NCI-H2107 (cell line): ENCODE measurements at places on chromosomes 5 and 9.

DNA sequence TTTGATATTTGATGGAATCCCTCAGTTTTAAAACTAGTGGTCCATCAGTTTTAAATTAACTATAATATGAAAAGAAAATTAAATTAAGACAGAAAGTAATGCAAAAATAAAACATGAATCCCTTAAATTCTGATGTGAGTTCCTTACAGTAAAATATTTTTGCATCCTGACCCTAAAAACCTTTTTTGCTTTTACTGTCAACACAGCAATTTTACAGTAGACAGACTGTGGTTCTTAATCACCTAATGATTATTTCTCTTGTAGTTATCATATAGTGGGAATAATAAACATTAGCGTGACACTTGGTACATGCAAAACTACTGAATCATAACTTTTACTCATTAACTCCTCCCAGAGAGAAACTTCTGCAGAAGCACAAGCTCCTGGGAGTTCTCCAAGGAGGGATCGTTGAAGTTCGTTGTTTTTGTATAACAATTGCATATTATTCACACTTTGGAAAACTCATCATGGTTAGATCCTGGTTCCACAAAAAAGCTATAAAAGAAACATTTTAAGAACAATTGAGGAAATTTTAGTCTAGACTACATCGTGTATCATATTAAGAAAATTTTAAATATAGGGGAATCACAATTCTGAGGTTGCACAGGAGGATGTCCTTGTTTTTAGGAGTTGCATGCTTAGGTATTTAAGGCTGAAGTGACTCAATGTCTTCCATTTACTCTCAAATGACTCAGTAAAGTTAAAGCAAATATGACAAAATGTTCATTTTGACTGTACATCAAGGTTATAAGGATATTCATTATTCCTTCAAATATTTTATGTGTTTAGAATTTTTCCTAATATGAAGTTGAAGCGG is 88.2 kb upstream of the NIPAL4 start:
- no peak for DNase-seq

GRCh38 chr5:54361691-54362411 is 51.5 kb upstream of the ARL15 start:
- no peak for DNase-seq

DNA sequence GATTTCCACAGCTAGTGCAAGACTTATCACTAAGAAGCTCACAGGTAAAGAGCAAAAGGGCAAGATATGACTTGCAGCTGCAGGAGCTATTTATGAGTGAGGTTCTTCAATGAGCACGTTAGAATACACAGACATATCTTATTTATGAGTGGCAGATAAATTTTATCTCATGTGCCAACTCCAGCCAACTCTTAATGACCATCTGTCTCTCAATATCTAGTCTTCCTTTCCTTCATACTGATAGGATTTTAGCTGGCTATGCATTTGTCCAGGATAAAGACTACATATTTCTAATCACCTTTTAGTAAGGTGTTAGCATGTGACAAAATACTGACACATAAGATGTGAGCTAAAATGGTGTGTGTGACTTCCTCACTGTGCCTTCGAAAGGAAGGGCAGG is 304.5 kb downstream of the TRPM3 start:
- no peak for DNase-seq

DNA sequence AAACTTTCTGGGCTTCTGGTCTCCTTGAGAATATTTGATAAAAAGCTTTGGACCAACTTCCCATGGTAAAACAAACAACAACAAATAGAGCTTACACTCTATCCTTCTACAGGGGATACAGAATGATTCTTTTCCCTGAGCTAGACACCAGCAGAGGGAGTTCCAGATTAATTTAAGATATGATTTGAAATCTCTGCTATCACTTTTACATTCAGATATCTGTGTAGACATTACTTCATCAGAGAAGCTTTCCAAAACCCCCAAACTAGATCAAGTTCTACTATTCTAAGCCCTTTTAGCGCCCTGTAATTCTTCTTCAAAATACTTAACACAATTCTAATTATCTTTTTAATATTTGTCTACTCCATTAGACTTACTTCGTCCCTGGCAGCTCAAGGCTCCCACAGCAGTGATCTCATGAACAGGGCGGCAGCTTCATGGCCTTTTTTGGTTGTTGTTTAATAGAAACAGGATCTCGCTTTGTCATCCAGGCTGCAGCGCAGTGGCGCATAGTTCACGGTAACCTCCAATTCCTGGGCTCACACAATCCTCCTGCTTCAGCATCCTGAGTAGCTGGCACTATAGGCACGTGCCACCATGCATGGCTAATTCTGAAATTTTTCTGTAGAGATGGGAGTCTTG is 955 bp upstream of the GALNT12 start:
- DNase-seq: no peak

- DNase-seq: no peak
These were observed 251.8 kb downstream of the PBX3 start for GRCh38 chr9:125998837-125999503.
